HT1080 (cell line): ENCODE measurements at places on chromosomes 2 and 18. TPM values are rescaled to one million over a fixed set of nuclear protein-coding genes. Genes with fewer than 3 reads are reported as not detected.

Gene UCN
- 9.3 and 12.6 TPM in 2 replicates for total RNA-seq

Gene MYL12B
- total RNA-seq: 353 and 399 TPM in 2 replicates

Gene GALNT14
- total RNA-seq: 46.3 and 62.7 TPM in 2 replicates

Gene POTEJ
- total RNA-seq: not detected in 2 replicates

Gene NPAS2
- 41.2 and 63.1 TPM in 2 replicates for total RNA-seq

- no peak for DNase-seq
Observed at GRCh38 chr2:178452334-178452733, 1.2 kb downstream of the PJVK start.

DNA sequence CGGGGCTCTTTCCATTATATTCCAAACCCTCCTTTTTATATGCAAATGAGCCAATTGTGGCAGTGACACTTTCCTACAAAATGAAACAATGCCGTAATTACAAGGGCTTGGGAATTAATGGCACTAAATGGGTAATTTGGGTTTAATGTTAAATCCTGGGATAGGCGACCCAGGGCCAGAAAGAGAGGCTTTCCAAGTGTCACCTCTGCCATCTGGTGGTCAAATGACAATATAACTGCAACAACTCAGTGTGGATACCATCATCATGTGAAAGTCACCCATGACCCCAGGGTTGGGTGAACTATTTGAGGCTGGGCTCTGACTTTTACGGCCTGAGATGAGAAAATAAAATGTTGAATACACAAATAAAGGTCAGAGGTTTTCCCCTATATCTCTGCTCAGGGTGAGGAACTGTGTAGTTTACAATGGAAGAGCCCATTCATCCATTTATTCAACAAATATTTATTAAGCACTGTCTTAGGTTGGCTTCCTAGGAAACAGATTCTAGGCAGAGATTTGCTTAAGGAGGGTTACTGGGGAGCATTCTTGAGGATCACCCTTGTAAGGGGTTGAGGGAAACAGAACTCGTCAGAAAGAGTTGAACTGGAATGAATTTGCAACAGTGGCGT is 13.6 kb upstream of the THADA start:
- peak; percentile 32 for DNase-seq

DNA sequence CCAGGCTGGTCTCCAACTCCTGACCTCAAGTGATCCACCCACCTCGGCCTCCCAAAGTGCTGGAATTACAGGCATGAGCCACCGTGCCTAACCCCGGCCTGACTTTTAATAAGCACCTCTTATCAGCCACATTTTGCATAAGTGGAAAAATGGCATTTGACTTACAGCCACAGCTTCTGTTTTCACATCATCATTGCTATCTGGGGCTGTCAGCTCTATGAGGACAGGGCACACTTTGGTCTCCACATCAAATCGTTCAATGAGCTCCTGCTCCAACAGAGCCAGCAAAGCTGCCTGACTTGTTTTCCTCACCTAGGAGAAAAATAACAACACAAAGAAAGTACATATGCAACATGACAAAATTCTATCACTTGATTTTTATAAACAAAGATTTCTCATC is 26.4 kb downstream of the PPP4R1 start:
- DNase-seq: no peak
